Activated CD8-positive, alpha-beta memory T cell treated with anti-CD3 and anti-CD28 coated beads for 1 hour (primary cell): ENCODE measurements at places on chromosomes 6 and 20.

- DNase-seq, result no peak
These were observed 42.4 kb downstream of the RNGTT start for GRCh38 chr6:88920774-88921733.

DNA sequence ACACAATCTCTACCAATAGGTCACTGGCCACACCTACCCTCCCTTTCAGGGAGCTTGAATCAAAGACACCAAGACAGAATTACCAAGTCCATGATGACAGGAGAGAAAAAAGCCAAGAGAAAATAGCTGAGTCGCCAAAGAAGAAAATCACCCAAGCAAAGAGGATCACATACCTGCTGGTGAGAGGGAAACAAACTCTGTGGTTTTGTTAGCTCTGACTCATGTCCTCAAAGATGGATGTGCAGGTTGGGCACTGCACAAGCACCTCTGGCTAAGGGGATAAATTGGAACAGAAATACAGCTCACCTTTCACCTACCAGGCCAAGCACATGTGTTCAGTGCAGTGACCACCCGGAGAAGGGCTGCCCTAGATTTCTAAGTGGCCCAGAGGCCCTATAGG is 114.8 kb downstream of the TFAP2A start:
- DNase-seq, result no peak

GRCh38 chr6:5960456-5960855 is 46.3 kb downstream of the NRN1 start:
- DNase-seq, result no peak

- no peak for DNase-seq
These were observed 200.0 kb downstream of the LY86 start for GRCh38 chr6:6788394-6789032.

- no peak for DNase-seq
These were observed 31.0 kb downstream of the LCA5 start for GRCh38 chr6:79506251-79506650.

DNA sequence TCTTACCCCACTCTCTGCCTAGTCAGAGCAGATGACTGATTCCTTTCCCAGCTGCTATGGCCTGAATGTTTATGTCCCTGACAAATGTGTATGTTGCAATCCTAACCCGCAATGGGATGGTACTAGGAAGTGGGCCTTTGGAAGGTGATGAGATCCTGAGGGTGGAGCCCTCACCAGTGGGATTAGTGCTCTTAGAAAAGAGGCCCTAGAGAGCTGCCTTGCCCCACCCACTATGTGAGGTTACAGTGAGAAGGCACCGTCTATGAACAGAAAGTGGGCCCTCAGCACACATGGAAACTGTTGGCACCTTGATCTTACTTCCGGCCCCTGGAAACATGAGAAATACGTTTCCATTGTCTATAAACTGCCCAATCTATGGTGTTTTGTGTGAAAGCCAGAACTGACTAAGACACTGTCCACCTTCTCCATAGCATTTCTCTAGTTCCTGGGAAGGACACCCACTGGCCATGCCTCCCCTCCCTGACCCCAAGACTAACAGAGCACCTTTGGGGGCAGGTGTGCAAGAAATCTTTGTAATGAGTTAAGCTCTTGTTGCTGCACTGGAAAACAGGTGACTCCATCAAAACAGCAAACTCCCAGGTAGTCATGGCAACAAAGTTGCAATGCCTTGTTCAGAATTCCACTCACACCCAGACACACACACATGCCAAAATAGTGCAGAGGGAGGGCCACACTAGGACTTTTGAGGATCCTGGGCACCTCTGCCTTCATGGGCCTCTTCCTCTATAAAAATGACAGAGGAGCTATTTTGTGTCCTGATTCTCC is 16.2 kb downstream of the GABRR2 start:
- peak; percentile 9 for DNase-seq

- no peak for DNase-seq
These were observed 18.0 kb downstream of the GLO1 start for GRCh38 chr6:38684904-38685303.

GRCh38 chr6:100342830-100343229 is 121.9 kb downstream of the SIM1 start:
- no peak for DNase-seq

- no peak for DNase-seq
These were observed 31.5 kb downstream of the TRAF3IP2 start for GRCh38 chr6:111573892-111574797.

DNA sequence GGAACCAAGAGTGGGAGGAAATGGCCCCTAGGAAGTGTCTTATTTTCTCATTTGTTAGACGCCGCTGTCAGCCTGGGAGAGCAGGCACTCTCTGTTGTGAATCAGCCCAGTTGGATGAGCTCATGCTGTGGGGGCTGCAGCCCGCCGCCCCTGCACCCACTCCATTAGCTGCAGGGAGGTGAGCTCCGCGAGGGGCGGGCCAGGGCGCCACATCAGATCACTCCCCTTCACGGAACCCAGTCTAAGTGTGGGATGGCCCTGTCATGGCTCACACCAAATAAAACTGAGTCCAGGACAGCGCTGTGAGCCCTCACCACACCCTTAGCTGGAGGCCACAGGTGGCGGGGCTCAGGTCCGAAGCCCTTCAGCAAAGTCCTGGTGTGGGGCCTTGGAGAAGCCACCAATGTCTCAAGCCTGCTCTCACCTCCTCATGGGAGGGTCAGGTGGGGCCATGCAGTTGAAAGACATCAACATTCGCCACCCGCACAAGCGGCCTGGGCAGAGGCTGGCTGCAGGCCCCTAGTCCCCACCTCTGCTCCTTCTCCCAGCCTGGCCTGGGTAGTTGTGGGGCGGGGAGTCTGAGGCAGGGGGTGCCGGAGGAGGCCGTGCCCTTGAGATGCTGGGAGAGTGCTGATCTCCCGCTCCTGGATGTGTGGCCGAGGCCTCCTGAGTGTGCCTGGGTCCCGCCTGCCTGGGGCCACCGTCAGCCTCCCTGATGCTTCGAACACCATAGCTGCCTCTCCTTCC is 66.2 kb upstream of the SLCO4A1 start:
- DNase-seq, result no peak

- DNase-seq, result no peak
These were observed 6.8 kb downstream of the GCM2 start for GRCh38 chr6:10875026-10875425.

- DNase-seq, result no peak
These were observed 132.4 kb downstream of the CFAP61 start for GRCh38 chr20:20184706-20185105.

- DNase-seq, result no peak
These were observed 433.3 kb downstream of the CDC5L start for GRCh38 chr6:44820759-44821158.

DNA sequence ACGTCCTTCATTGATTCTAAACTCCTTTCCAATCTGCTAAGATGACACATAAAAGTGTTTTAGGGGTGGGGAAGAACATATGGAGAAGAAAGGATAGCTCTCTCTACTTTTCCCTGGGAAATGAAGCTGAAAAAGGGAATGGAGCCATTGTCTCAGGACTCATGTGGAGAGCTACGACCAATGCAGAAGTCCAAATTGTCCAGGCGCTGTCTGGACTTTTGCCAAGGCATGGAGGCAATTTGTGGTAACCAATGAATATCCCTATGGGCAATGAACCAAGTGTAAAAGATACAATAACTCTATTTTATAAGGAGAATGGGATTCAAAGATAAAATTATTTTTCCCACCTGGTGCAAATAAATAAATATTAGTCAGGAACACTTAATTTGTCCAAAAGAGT is 16.1 kb downstream of the FBXL4 start:
- DNase-seq, result no peak

DNA sequence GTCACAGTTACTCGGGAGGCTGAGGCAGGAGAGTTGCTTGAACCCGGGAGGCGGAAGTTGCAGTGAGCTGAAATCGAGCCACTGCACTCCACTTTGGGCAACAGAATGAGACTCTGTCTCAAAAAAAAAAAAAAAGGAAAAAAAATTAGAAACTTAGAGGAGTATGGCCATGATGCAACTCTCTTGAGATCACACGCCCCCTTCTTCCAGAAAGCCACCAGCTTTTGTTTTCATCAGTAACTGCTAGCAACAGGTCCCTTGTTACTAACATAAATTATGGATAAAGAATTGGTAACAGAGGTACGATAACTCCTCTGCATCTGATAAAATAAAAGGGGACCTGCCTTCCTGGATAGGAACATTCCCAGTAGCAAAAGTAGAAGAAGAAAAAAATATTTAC is 308.2 kb downstream of the CD83 start:
- DNase-seq, result no peak

DNA sequence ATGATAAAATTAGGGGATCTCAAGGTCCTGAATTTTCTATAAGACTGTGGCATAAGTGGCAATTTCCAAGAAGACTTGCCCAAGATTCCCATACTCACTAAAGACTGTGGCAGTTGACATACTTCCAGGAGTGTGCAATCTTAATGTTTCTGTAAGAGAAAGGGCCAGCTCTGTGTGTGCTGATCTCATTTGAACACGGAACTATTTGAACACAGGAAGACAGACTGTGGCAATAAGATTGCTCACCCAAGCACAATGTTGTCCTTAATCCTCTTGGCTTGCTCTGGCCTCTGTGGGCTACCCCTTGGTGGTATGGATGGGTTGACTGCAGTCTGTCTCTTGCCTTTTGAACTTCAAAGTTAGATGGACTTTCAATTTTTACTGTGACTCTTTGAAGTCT is 151.4 kb downstream of the PHF3 start:
- DNase-seq, result no peak

GRCh38 chr20:63145156-63145555 is 70.8 kb downstream of the YTHDF1 start:
- no peak for DNase-seq

- DNase-seq, result no peak
These were observed 400.1 kb downstream of the NKAIN2 start for GRCh38 chr6:124203812-124204167.

GRCh38 chr20:43096931-43097260 is 92.8 kb downstream of the PTPRT start:
- no peak for DNase-seq

GRCh38 chr20:40584130-40584809 is 104.8 kb downstream of the MAFB start:
- DNase-seq, result no peak

- no peak for DNase-seq
These were observed 195.1 kb upstream of the CITED2 start for GRCh38 chr6:139569566-139569965.

DNA sequence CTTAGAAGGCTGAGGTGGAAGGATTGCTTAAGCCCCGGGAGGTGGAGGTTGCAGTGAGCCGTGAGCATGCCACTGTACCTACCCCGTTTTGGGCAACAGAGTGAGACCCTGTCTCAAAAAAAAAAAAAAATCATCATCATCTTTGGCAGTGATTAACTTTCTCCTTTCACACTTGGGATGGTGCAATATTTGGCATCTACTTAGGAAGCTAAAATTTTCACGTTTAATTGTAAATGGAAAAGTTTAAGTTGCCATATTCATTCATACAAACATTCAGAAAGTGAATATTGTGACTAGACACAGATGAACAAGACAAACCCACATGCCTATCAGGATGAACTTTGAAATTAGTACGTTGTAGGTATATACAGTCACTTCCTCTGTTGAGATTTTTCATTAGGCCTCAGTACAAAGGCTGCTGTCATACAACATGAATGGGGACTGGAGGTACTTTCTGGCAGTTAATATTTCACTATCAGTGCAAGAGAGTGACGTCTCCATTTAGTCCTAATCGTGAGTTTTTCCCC is 10.3 kb downstream of the TOP1 start:
- DNase-seq, result no peak

DNA sequence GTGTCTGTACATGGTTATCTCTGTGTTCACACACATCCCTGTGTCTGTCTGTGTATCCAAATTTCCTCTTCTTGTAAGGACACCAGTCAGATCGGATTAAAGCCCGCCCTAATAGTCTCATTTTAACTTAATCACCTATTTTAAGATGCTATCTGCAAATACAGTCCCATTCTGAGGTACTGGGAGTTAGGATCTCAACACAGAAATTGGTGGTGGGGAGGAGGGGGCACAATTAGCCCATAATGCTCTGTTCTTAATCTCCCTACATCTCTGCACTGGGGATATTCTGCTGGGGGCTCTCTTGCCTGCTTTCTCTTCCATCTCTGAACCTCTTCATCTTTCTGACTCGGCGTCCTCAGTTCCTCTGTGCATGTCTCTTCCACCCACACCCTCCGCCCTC is 320.7 kb downstream of the CDC5L start:
- DNase-seq, result no peak

DNA sequence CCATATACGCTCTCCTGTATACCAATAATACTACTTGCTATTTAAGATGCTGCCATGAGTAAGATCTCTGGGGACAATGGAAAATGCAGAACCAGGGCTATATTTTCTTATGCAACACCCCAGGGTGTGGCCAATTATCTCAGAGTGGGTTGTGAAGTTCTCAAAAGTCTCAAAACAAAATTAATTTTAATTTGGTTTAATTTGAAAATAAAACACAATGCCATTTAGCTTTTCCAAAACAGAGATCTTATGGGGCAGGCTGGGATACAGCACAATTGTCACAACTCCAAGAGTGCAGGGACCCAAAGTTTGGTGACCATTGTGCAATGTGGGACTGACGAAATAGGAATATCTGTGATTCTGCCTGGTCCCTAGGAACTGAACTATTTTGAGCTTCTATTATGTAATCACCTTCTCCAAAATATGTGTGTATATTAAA is 43.1 kb downstream of the MBOAT1 start:
- no peak for DNase-seq

GRCh38 chr20:20369250-20370093 is 1.6 kb downstream of the INSM1 start:
- no peak for DNase-seq
